ENCODE measurements at places on chromosomes 1 and 21.

DNA sequence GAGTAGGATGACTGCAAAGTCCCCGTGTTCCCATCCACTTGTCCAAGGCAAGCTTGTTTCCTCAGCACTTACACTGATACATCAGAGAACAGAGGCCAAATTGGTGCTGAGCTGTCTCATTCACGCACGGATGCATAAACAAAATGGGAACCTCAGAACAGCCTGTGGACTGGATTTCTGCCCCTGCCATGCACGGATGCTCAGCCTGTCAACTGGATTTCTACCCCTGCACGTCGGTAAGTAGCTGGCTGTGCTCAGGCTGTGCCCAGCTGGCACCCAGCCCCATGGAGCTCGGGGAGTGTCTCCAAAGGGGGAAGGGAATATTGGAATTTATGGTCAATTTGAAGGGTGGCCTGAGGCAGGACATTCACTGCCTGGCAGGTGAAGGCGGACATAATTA, 40.8 kb upstream of the TMPRSS2 start:
- no peak for DNase-seq

- no peak for DNase-seq
Observed at GRCh38 chr1:53361541-53361961, 33.7 kb upstream of the LRP8 start.

DNA sequence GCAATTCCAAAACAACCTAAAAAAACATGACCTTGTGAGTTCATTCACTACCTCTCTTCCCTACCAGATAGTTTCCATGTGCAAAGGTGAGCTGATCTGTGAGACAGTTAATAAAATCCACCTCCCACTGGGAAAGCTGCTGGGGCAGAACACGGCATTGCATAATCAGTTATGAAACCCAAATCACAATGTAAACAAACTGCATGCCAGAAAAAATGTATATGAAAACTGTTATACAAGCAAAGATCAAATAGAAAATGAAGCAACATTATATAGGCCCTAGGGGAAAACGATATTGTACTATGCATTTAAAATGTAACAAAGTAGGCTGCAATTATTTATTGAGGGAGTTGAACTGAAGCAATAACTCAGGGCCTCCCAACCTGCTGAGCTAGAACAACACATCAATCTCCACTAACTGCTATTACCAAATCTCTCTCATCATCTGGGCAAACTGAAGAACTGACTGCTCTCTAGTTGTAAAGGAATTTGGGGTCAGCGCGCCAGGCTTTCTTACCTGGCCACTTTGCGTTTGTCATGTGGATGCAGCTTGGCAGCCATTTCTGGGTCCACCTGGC, 31.0 kb downstream of the TRIT1 start:
- DNase-seq: no peak

- DNase-seq: no peak
Observed at GRCh38 chr1:231596337-231596791, 30.2 kb upstream of the DISC1 start.

GRCh38 chr1:192767798-192768197, 41.0 kb upstream of the RGS2 start:
- no peak for DNase-seq

DNA sequence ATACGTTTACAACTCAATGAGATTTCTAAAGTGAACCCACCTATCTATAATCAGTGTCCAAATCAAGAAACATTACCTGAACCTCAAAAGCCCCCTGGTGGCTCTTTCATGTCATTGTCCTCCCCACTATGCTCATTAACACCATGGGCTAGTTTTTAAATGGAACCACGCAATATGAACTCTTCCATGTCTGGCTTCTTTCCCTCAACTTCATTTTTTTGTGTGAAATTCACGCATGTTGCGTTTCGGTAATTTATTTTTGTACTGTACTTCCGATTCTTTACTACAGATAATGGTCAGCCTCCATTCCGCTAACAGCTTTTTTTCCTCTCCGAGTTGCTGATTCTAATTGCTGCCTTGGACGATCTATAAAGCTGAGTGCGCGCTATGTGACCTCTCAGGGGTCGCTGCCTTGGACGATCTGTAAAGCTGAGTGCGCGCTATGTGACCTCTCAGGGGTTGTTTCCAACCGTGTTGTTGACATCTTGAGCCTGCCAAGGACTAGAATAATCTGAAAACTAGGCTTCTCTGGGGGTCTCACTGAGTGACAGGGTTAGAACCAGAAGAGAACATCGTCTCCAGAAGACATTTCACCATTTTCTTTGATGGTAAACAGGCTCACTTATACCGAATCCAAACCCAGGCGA, 1.1 kb upstream of the CACYBP start:
- peak; percentile 85 for DNase-seq

DNA sequence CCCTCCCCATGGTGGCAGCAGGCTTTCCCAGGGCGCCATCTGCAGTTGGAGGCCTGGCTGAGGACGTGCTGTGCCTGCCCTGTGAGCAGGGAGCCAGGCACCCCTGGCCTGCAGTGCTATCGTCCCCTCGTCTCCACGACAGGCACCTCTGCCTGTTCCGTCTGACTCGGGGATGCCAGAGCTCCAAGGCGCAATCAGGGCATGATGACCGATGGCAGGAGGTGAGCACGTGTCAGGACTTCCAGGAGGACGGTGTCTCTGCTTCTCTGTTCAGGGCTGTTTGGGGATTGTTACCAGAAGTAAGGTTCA, 125.2 kb downstream of the PCBP3 start:
- no peak for DNase-seq

DNA sequence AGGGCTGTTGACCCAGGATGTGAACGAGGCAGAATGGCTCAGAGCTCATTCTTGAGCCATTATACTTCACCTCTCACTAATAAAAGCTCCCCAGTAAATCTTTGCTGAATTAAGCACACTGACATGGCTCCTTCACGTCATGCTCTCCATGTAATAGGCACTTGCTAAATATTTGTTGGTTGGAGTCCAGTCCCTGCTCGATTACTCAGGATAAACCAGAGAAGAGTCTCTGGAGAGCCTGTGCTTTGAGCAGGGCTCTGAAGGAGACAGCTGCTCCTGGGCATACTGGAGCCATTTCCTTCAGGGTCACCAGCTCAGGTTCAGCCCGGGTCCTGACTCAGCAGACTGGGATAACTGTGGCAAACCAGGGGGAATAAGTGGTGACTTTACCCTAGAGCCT, 46.9 kb downstream of the HLX start:
- no peak for DNase-seq

GRCh38 chr1:1537626-1538250, 2.7 kb downstream of the TMEM240 start:
- no peak for DNase-seq

DNA sequence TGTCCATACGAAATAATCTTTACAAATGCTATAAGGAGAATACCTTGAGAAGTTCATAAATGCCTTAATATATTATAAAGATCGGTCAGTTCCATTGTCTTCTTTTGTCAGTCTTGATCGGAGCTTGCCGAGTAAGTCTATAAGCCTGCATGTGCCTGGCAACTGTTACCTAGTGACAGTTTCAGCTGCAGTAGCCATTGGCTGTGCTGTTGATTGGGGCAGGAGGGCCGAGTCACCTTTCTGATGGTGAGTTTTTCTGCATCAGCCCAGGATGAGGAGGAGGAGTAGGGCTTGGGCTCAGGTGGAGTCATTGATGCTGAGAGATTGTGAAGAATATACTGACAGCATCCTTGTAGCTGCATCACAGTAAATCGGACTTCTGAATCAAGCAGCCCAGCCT, 1.9 kb upstream of the GPR52 start:
- no peak for DNase-seq
